ENCODE measurements at places on chromosomes 11 and 22. TPM values are rescaled to one million over a fixed set of nuclear protein-coding genes. Genes with fewer than 3 reads are reported as not detected.

HDAC10 gene
- total RNA-seq, result 60.0 TPM

RHOD gene
- 31.9 TPM for total RNA-seq

TTC36 gene
- total RNA-seq, result 1.4 TPM

KCNQ1 gene
- total RNA-seq, result 4.4 TPM

ASPHD2 gene
- 2.6 TPM for total RNA-seq

TMEM126A gene
- 11.0 TPM for total RNA-seq

OTOG gene
- not detected for total RNA-seq

C11orf42 gene
- total RNA-seq, result not detected

KDELR3 gene
- 52.9 TPM for total RNA-seq

RASD2 gene
- 18.8 TPM for total RNA-seq

- DNase-seq, result no peak
Observed at GRCh38 chr11:86396396-86396795, 21.7 kb downstream of the CCDC81 start.

DNA sequence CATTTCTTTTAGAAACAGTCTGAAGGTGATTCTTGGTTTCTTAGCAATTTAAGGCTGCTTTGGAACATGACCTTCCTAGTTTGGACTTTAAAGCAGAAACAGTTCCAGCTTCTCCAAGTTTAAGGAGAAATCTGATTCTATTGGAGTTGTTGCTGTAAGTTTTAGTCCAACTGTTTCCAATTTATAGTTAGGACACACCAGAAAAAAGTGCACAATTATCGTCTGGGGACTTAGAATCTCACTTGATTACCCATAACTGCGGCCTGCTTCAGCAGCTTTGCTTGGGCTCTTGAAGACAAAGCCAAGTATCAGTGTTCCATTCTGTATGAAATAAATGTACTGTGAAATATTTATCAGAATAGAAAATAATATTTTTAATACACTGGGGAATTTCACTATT is 246.6 kb downstream of the TMEM135 start:
- no peak for DNase-seq

DNA sequence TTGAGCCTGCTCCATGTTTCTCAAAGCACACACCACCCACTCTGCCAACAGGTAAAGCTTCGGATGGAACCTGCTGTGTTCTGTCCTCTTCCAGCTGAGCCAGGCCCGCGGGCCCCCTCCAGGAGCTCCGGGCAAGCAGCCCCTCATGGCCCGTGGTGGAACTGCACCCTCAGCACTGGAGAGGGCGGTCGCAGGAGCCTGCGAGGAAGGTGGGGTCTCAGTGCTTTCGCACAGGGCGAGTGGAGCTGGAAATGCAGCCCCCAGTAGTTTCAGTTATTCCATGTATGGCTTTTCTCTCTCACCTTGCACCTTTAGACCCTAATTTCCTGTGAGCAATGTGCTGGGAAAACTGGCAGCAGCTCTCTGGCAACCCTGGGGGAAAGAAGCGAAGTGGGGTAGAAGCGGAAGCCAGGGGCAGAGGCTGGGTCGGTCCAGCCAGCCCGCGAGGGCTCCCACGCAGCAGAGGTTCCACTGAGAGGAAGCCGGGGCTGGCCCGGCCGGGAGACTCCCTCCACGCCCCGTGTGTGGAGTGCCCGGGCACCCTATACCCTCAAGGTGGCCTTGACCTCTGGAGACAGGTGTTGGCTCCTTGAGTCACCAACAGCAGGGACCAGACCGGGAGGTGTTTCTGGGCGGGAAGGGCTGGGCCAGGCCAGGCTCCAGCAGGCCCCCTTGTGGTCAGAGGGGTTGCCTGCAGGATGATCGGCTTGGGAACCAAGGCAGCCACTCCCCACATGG is 119.9 kb upstream of the TMEM45B start:
- DNase-seq, result no peak

DNA sequence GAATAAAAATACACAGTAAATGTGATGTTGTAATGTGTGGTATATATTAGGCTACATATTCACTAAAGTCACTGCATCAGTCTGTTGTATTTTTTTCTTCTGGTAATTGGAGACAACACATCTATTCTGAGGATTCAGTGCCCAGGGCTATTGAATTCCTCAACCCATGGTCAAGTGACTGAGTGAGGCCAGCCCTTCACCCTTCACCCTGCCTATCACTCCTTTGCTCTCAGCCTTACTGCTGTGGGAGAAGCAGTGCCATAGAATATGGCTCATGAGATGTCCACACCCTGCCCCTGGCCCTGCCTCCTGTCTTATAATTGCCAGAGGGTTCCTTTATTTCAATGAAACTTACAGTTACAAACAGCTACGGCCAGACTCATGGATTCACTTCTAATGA is 295.6 kb downstream of the NTM start:
- no peak for DNase-seq

GRCh38 chr11:125946712-125947418 is 1.0 kb downstream of the VSIG10L2 start:
- DNase-seq, result no peak

DNA sequence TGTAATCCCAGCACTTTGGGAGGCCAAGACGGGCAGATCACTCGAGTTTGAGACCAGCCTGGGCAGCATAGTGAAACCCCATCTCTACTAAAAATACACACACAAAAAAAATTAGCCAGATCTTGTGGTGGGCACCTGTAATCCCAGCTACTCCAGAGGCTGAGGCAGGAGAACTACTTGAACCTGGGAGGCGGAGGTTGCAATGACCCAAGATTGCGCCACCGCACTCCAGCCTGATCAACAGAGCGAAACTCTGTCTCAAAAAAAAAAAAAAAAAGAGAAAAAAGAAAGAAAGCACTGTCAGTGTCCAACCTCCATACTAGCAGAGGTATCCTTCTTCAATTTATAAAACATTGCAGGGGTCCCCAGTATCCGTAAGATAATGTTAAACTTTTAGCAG is 17.8 kb downstream of the RAB6A start:
- DNase-seq, result no peak

GRCh38 chr11:1109101-1109917 is 34.6 kb downstream of the MUC2 start:
- no peak for DNase-seq

DNA sequence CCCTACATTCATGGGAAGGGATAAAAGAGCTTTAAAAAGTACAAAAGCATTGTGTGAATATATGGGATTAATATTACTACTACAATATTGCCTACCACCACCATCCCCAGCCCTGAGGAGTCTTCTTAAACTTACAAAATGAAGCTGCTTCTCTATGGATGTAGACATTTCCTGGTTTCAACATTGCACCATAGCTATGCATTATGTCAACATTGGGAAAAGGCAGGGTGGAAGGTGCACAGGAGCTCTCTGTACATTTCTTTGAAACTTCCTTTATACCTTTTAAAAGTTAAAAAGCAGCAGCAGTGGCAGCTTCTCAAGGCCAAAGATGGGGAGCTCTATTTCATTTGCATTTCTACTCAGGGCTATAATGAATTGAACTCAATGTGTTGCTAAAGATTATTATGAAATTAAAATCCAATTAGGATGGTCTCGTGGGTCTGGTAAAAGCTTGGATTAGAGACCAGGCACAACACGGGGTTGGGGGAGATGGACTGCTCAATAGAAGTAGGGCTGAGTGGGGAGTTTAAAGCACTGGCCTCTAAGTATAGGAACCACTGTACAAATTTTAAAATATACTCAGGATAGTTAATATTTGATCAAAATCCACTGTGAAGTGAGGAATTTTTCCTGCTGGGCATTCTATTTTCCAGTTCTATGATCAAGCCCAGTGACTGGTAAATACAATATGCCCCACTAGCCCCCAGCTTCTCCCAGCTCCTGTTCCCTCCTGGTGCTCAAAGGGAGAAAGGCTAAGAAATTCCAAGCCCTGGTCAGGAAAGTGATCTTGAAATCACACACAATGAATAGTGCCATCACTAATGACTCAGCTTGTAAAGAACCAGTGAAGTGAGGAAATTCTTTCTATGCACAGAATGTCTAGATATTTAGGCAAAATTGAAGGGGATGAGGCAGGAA is 362.7 kb upstream of the CCDC90B start:
- DNase-seq, result no peak

DNA sequence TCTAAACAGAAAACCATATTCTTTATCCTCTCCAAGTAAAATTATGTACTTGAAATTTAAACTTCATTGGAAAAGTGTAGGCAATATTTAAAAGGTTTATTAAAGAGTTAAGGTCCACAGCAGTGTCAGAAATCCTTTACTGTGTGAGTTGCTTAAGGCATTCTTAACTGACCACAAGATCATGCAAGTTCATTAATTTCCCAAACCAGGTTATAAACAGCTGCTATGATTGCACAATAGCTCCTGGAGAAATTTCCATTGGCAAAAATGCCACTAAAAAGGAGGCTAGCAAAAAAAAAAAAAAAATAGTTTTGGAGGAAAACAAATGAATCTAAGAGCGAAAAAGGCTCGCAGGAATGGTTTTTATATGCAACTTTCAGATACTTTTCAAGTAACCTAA is 106.2 kb downstream of the ETS1 start:
- no peak for DNase-seq

GRCh38 chr11:43825217-43825816 is 55.3 kb upstream of the ALKBH3 start:
- DNase-seq, result no peak

DNA sequence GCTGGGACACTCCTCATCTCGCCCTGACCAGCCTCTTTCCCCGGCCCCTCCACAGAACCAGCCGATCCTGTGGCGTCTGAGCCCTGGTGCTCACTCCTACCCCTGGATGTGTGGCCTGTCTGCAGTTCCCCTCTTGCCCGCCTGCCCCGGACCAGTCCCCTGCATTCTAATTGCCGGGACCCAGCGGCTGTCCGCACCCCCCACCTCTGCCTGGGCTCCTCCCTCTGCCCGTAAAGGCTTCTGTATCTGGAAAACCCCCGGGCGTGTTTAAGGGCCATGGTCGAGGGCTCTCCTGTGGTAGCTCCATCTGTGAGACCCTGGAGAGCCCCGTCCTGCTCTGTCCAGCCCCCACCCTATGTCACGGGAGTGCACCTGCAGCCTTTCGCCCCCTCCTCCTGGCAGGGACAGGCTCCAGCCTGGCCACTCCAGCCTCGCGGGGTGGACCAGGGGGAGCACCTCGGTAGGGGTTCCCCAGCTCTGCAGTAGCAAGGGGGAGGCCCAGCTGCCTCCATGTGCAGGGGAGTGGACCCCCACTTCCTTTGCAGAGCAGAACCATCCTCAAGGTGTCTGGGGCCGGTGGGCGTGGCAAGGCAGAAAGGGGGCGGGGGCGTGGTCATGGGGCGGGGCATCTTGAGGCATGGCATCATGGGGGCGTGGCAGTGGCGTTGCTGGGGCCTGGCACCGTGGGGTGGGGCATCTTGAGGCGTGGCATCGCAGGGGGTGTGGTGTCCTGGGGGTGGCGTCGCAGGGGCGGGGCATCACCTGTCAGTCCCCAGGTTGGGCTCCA is 430.4 kb downstream of the TBC1D22A start:
- DNase-seq, result no peak

DNA sequence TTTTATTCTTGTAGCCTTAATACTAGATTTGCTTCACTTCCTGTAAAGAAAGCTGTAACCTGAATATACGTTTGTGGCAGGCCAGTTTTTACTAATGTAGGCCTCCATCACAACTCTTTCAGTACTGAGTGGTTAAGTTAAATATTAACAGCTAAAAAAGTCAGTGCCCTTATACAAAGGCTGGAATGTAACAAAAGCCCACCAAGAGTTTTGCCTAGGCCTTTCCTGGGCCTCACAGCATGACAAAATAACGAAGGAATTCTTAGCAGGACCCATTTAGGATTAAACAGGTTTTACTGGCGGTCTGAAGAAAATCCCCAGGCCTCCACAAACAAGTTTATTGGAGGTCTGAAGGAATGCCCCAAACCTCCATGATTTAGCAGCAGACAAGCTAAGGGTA is 43.7 kb downstream of the PIWIL3 start:
- DNase-seq, result no peak

GRCh38 chr11:2803186-2804091 is 82.1 kb downstream of the CDKN1C start:
- DNase-seq, result no peak

DNA sequence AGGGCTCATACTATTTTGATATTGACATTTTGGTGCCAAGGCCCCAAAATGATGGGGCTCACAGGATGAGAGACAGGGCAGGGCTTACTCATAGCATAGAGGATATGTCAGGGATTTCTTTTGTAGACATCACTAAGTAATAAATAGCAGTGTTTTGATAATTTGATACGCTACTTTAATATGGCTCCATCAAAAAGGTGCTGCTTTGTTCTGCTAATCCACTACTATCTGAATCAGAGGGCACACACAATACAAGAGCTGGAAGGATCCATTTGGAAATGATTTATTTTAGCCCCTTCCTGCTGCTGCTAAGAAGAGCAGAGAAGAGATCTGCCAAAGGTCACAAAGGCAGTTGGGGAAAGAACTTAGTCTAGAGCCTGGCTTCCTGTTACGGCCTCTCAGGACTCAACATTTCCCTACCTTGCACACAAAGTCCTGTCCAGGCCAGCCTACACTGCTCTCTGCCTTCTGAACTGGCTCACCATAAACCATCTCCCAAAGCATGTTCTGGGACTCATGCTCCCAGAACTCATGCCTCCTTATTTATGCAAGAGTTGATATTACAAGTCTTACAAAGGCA is 261.3 kb upstream of the ARHGAP20 start:
- DNase-seq, result no peak

GRCh38 chr11:74702383-74703007 is 28.7 kb downstream of the CHRDL2 start:
- no peak for DNase-seq

GRCh38 chr11:17396598-17397310 is 8.3 kb upstream of the KCNJ11 start:
- DNase-seq, result no peak

GRCh38 chr22:36891646-36892045 is 21.8 kb upstream of the CSF2RB start:
- DNase-seq, result no peak

- DNase-seq, result no peak
Observed at GRCh38 chr22:26857169-26857568, 199.8 kb downstream of the MIAT start.

- no peak for DNase-seq
Observed at GRCh38 chr22:25048659-25049647, 96.4 kb downstream of the KIAA1671 start.

- DNase-seq, result no peak
Observed at GRCh38 chr11:38510041-38510440, 1912.0 kb upstream of the RAG2 start.

- DNase-seq, result no peak
Observed at GRCh38 chr22:31230871-31231621, 18.9 kb downstream of the LIMK2 start.

DNA sequence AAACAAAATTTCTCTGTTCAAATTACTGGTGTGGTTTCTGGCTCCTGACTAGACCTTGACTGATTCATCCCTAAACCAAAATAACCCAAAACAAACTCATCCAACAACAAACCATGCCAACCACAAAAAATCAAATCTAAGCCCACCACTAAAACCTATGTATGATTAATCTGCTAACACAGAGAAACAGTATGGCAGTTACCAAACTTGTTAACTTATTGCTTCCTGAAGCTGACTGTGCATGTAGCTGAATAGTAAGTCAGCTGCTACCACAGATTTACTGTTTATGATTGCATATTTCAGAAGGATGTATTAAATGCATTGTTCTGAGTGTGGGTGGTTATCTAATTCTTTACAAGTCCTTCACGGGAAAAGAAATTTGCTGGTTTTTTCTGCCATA is 231.1 kb downstream of the SWAP70 start:
- no peak for DNase-seq

- no peak for DNase-seq
Observed at GRCh38 chr11:110097459-110098012, 4.3 kb downstream of the ZC3H12C start.

Data from thoracic aorta (tissue), 2 donors.